ENCODE measurements at places on chromosomes 3 and 15. TPM values are rescaled to one million over a fixed set of nuclear protein-coding genes. Genes with fewer than 3 reads are reported as not detected.

Gene OR5K2
- total RNA-seq, result not detected

GRCh38 chr3:149080011-149080698 lies 6.2 kb downstream of the HLTF start:
- DNase-seq, result no peak

DNA sequence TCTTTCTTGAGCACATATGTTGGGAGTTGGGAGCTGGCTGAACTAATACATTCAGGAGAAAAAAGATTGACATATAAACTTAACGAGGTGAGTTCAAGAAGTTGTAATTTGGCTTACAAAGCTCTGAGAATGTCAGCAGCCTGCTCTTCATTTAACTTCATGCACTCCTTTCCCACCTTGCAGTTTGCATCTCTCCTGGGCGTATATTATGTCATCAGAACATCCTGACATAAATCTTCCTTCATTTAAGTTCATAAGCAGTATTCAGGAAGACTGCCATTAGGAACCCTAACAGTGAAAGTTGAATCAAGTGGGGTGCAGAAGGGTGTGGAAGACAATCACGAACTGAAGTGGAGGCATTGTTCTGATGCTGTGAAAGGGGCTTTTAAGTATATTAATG lies 288.1 kb downstream of the ARPP21 start:
- no peak for DNase-seq

Gene SI
- not detected for total RNA-seq

GRCh38 chr15:97840501-97840900 lies 120.0 kb upstream of the ARRDC4 start:
- DNase-seq, result no peak
